ENCODE measurements at places on chromosomes 5 and 9.
A peak's percentile ranks its signal among the peaks of the same experiment; 100 is the strongest.

GRCh38 chr9:74953235-74953751 lies 581 bp upstream of the C9orf40 start:
- DNase-seq: no peak

DNA sequence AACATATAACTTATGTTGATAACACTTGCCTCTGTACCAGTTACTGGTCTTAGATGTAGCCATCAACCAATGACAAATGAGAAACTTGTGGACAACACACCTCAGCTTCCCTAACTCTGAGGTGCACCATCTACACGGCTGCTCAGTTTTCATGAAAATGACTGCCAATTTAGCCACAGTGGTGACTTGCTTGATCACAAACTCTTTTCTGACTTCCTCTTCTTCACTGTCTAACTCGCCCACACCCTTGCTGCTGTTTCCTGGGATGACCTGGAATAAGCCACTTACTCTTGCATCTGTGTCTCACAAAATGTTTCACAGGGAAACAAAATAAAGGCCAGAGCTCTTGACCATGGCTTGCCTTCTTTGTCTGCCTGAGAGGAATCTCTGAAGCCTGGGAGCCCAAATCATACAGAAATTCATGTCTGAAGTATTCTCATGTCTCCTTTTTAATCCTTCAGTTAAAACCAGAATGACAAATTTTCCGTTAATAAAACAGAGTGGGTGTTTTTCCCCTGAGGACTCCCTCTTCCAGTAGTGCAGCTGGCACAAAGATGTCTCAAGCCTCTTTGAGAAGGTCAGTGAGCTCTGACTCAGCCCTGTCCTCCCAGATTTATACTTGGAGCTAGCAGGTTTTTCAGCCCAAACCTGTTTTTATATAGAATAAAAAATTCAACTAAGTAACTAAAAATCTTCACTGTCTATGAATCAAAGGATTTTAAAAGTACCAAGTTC lies 126.5 kb upstream of the PAM start:
- DNase-seq: no peak

DNA sequence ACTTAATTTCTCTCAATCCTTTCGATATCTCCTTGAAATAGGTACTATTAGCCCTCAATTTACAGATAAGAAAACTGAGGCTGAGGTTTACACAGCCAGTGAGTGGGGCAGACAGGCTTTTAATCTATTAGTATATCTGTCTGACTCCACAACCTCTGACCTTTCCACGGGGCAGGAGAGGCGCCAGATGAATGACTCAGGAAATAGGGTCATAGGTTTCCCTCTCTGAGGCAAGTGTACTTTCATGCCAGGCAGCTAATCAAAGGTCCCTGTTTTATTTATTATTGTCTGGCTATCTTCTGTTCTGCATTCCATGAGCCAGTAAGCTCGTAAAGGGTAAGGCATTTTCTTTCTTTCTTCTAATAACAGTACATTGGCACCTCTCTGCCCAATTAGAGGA lies 79.6 kb upstream of the KLF4 start:
- no peak for DNase-seq

- no peak for DNase-seq
Observed at GRCh38 chr9:133519693-133520092, 5.1 kb downstream of the MYMK start.

DNA sequence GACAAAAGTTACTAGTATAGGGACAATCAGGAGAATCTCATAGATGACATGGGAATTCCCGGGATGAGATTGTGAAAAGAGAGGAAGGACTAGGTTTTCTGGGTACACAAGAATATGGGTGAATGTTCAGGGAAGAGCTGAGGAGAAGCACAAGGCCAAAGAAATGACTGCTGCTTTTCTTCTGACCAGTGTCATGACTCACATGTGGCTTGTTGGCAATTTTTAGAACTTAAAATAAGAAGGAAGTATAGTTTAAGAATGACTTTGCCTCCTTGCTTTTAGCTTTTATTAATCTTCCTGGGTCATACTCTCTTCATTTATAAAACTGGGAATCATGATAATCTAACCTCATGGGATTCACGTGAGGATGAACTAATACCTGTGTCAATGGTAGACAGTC lies 652.4 kb upstream of the MEF2C start:
- no peak for DNase-seq

GRCh38 chr5:150213530-150213929 lies 23.7 kb downstream of the SLC6A7 start:
- DNase-seq: no peak

GRCh38 chr9:93231121-93231694 lies 47.3 kb downstream of the WNK2 start:
- no peak for DNase-seq

DNA sequence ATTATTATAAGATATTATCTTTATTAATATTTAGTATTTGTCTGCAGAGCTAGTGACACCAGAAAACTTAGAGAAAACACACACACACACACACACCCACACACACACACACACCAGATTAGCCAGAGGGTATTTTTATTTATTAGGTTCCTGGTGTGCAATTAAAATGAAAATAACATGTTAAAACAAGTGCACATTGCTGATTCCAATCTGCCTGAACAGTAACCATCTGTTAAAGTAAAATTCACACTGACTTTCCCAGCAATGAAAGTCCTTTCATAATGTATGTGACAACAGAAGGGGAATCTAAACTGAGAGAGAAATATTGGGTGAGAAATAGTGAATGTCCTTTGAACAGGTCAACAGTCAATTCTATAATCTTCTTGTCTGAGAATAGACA lies 2323.5 kb upstream of the ACO1 start:
- DNase-seq: no peak

- DNase-seq: no peak
Observed at GRCh38 chr9:37030611-37030939, 3.5 kb downstream of the PAX5 start.

DNA sequence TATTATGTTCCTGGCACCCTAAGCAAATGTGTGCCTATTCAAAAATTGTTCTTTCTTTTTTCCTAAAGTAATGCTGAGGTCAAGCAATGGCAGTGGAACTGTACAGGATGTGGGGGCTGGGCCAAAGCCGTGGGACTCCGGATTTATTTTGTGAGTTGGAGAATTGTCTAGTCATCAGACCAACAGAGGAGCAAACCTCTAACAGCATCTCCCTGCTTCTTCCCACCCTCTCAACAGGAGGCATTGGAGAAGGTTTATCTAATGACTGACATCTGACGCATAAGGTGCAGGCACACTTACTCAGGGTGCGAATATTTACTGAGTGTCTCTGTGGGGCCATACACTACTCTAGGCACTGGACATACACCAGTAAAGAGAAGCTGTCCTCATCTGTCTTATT lies 38.6 kb downstream of the MARCHF11 start:
- DNase-seq: no peak

DNA sequence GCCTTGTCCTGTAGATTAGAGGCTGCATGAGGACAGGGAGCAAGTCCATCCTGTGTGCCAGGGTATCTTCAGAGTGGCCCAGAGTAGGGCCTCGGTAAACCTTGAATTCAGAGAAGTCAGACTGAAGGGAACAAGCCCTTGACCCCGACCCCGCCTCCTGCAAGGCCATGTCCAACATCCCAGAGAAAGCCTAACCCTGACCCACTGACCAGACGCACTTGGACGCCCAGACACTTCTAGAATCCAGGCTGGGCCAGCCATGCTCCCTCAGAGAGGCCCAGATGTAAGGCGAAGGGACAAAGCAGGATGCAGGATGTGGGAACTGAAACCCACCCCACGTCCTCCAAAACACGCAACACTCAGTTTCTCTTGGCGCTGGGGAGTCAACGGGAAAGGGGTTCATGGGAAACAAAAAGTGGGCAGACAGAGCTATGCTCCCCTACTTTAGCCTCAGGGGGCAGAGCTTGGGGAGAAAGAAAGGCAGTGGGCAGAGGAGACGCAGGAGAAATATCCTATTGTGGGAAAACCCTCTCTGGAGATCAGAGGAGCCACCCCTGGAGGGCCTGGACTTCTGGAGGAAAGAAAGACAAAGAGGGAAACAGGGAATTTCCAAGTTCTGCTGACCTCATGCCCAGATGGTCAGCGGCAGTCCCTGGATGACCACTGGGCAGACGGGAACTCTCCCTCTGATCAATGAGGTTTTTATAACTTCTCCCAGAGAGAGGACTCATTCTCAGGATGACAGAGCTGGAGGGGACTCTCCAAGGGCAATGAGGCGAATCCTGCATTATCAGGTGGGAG lies 13.0 kb downstream of the TNIP1 start:
- DNase-seq: no peak

GRCh38 chr5:154761046-154761736 lies 6.0 kb downstream of the LARP1 start:
- no peak for DNase-seq

DNA sequence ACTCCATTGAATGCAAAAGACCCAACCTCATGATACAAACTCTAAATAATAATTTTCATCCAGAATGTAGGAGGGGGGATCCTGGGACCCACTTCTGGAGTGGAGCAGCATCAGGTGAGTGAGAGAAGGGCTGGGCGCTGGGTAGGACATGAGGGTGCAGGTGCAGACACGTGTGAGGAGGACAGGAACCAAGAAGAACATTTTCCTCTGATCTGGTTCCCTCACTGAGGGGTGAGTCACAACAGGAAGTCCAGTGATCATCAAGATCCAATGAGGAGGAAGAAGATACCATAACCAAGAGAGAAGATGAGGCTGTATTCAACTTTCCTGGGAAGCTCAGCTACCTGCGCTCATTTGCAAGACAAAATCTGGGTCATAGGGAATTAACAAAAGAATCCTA lies 57.4 kb downstream of the SFXN1 start:
- DNase-seq: no peak

DNA sequence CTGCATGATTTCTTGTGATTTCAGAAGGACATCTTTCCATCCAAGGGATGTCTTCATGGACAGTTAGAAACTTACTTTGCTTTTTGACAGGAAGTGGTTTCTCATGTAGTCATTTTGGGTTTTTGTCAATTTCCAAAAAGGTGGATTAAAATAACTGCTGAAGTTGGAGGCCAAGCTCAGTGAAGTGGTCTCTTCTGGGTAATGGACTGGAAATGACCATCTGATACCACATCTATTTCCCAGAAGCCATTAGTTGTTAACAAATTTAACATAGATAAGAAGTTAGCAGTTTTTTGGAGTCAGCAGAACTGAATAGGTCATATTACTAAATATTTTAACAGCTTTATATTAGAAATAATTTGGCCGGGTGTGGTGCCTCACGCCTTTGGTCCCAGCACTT lies 86.2 kb upstream of the MYO10 start:
- no peak for DNase-seq

GRCh38 chr5:15807871-15808270 lies 307.9 kb downstream of the FBXL7 start:
- DNase-seq: no peak

DNA sequence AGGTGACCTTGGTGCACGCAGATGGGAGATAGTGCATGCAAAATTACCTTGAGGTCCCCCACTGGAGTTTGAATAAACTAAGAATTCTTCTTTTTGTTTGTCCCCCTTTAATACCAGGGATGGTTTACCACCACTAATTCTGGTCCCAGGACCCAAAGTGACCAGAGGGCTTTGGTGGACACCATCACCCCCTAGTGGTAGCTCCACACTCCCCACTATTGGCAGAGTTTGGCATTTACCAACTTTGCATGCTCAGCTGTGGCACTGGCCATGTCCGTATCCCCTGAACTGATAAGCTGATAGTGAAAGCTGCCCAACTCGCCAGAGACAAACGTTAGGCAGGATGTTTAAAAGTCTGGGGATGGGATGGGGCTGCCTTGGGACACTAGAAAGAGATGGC lies 3.3 kb downstream of the ASTN2 start:
- DNase-seq: peak; percentile 30

DNA sequence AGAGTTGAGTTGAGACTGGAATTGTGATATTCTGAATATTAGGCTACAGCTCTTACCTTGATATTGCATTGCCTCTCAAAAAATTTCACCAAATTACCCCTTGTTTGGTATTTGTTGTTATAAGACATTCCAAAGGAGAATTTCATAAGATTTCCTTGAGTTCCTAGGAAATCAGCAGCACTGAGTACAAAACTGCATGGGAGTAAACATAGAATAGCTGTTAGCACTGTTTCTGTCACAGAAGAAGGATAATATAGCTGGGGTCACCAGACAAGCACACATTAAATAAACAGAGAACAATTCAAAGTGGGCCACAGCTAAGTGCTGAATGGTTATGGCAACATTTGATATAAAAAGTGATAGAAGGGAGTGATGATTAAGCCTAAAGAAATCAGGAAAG lies 724.3 kb downstream of the PRELID2 start:
- no peak for DNase-seq

DNA sequence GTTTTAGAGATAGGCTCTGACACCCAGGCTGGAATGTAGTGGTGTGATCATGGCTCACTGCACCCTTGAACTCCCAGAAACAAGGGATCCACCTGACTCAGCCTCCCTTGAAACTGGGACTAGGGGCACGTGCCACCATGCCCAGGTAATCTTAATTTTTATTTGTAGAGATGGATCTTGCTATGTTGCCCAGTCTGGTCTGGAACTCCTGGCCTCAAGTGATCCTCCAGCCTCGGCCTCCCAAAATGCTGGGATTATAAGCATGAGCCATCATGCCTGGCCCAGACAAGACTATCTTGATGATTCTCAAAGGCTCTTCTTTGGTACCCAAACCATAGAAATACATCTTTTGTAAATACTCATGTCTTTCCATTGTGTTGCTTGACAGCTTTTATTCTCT lies 10.8 kb downstream of the OSMR start:
- DNase-seq: no peak

DNA sequence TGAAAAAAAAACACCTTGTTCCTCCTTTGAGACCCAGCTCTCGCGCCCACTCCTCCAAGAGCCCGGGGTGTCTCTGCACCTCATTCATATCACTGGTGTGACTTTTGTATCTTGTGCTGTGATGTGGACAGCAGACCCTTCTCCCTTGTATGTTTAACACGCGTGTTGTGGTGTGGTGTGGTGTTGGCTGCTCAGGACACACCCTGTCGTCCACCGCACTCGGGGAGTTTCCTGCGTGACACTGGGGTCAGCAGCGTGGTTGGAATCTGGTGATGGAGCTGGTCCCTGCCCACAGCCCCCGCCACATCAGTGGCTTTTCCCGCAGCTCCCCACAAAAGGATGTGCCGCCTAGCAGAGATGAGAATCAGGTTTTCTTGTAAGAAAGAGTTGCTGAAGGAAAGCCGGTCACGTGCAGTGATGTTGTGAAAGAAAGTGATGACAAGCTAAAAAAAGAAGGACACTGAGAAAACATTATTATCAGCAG lies 61.5 kb downstream of the TENT4A start:
- no peak for DNase-seq

GRCh38 chr5:173875189-173875588 lies 13.0 kb upstream of the CPEB4 start:
- DNase-seq: no peak
